ENCODE measurements at places on chromosomes 7 and 10. TPM values are rescaled to one million over a fixed set of nuclear protein-coding genes. Genes with fewer than 3 reads are reported as not detected.

- no peak for DNase-seq
Measured at GRCh38 chr7:151126491-151127137, 40.3 kb downstream of the AGAP3 start.

- no peak for DNase-seq
Measured at GRCh38 chr7:88191911-88192310, 27.9 kb downstream of the SRI start.

- no peak for DNase-seq
Measured at GRCh38 chr10:131134001-131134576, 177.4 kb downstream of the TCERG1L start.

GRCh38 chr10:61784354-61785133, 117.0 kb upstream of the ARID5B start:
- DNase-seq: no peak

- no peak for DNase-seq
Measured at GRCh38 chr10:53489335-53490182, 717.0 kb upstream of the MBL2 start.

- DNase-seq: no peak
Measured at GRCh38 chr10:75042292-75042974, 69.0 kb upstream of the SAMD8 start.

CFAP46 gene
- 0.92 TPM for total RNA-seq

SAP25 gene
- total RNA-seq: not detected

PHKG1 gene
- 0.24 TPM for total RNA-seq

ACSM6 gene
- not detected for total RNA-seq
